ENCODE measurements at places on chromosomes 5 and 9.

DNA sequence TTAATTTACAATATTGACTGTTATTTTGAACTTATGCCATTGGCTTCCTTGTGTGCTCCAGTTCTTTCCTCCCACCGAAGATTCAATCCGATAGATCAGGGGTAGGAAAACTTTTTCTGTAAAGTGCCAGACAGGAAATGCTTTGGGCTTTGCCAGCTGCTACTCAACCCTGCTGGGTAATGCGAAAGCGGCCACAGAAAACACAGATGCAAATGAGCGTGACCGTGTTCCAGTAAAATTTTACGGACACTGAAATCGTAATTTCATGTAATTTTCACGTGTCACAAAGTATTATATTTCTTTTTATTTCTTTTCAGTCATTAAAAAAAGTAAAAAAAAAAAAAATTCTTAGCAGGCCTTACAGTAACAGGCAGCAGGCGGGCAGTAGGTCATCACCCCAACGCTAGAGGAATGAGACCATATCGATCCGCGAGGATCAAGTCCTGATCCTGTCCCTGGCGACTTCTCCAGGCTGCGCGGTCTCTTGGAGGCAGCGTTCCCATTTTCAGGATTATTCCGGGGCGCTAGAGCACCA is 599 bp downstream of the NMRK1 start:
- peak overlapping the region; percentile 80 for H3K4me3 ChIP-seq
- no peaks in the 10 kb centered on the region for H3K27me3 ChIP-seq
- H3K36me3 ChIP-seq, result no peaks in the 10 kb centered on the region
- peak overlapping the region; percentile 81 for H3K27ac ChIP-seq

GRCh38 chr9:127574072-127574993 is 37.7 kb upstream of the STXBP1 start:
- H3K4me1 ChIP-seq, result peaks cover 7% of the 10 kb centered on the region
- H3K4me3 ChIP-seq, result no peak overlapping the region
- no peak overlapping the region for H3K27ac ChIP-seq

GRCh38 chr9:87212605-87213021 is 265.3 kb upstream of the GAS1 start:
- no peaks in the 10 kb centered on the region for H3K36me3 ChIP-seq
- H3K27me3 ChIP-seq, result no peaks in the 10 kb centered on the region

GRCh38 chr5:139882961-139883539 is 87.4 kb downstream of the PSD2 start:
- no peak overlapping the region for H3K4me3 ChIP-seq
- H3K27me3 ChIP-seq, result no peaks in the 10 kb centered on the region
- peaks cover 9% of the 10 kb centered on the region for H3K4me1 ChIP-seq
- no peaks in the 10 kb centered on the region for H3K36me3 ChIP-seq
- DNase-seq, result no peak

DNA sequence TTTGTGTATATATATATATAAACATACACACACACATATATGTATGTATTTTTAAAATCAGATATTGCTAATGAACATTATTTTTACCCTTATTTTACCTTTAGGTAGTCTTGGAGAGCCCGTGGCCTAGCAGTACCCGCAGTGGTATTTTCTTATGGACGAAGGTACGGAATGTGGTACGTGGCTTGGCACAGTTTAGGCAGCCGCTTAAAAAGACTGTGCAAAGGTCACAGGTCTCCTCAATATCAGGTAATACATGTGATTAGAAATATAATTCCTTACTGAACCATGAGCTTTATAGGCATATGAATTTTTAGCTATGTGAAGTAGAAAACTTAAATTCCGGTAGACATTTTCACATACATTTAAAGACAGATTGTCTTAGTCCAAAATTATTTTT is 43.9 kb downstream of the RPS6 start:
- H3K27ac ChIP-seq, result no peak overlapping the region
- DNase-seq, result no peak
- H3K4me1 ChIP-seq, result no peaks in the 10 kb centered on the region
- H3K27me3 ChIP-seq, result no peaks in the 10 kb centered on the region
- no peak overlapping the region for H3K4me3 ChIP-seq

GRCh38 chr9:86902586-86902985 is 44.7 kb downstream of the GAS1 start:
- H3K4me3 ChIP-seq, result peak overlapping the region; percentile 75
- no peak for DNase-seq
- no peak overlapping the region for H3K27ac ChIP-seq
- peaks cover 12% of the 10 kb centered on the region for H3K27me3 ChIP-seq
- peaks cover 9% of the 10 kb centered on the region for H3K4me1 ChIP-seq

DNA sequence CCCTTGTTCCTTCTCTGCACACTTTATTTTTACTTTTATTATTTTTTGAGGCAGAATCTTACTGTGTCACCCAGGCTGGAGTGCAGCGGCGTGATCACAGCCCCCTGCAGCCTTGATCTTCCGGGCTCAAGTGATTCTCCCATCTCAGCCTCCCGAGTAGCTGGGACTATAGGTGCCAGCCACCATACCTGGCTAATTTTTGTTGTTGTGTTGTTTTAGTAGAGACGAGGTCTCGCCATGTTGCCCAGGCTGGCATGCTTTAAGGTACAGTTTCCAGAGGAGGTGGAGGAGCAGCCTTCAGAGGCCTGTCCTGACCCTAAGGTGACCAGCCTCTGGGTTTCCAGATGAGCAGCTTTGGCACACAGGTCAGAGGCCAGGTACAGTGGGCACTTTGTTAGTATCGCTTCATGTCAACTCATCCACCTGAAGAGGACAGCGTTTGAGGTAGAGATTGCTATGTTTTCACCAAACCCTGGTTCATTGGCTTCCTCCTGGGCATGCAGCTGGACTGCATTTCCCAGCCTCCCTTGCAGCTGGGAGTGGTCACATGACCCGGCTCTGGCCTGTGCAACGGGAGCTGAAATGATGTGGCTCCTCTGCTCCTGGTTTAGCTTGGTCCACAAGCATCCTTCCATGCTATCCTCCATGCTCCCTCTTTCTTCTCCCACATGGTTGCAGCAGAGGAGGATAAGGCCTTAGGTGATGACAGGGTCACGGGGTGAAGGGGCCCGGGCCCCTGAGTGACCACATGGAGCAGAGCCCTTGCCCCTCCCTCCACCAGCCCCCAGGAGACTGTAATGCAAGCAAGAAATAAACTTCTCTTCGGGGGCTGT is 139.3 kb upstream of the IER5L start:
- no peak overlapping the region for H3K4me3 ChIP-seq
- no peak overlapping the region for H3K27ac ChIP-seq
- peaks cover 6% of the 10 kb centered on the region for H3K4me1 ChIP-seq

GRCh38 chr9:37382161-37382981 is 40.1 kb upstream of the GRHPR start:
- no peaks in the 10 kb centered on the region for H3K36me3 ChIP-seq
- no peak overlapping the region for H3K27ac ChIP-seq
- DNase-seq, result no peak
- H3K4me3 ChIP-seq, result no peak overlapping the region

DNA sequence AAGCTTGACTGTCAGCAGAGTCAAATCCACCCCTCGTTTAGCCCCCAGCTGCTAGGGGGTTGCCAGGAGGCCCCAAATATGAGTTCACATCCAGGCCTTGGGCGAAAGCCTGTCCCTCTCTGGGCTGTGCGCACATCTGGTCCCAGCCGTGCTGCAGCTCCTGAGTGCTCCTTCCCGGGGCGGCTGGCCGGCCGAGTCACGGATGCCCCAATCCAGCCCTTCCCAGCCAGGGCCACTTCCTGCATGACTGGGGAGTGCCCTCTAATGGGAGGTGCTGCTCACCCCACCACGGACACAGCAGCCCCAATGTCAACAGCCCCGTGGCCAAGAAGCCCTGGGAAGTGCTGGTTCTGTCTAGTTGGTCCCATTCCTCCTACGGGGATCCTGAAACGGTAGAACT is 103.5 kb upstream of the FCN2 start:
- no peaks in the 10 kb centered on the region for H3K27me3 ChIP-seq
- no peaks in the 10 kb centered on the region for H3K4me1 ChIP-seq
- H3K4me3 ChIP-seq, result no peak overlapping the region
- no peak overlapping the region for H3K27ac ChIP-seq

GRCh38 chr9:125142560-125143376 is 560 bp downstream of the SCAI start:
- no peaks in the 10 kb centered on the region for H3K36me3 ChIP-seq
- DNase-seq, result no peak
- H3K27ac ChIP-seq, result peak overlapping the region; percentile 77
- H3K27me3 ChIP-seq, result no peaks in the 10 kb centered on the region

DNA sequence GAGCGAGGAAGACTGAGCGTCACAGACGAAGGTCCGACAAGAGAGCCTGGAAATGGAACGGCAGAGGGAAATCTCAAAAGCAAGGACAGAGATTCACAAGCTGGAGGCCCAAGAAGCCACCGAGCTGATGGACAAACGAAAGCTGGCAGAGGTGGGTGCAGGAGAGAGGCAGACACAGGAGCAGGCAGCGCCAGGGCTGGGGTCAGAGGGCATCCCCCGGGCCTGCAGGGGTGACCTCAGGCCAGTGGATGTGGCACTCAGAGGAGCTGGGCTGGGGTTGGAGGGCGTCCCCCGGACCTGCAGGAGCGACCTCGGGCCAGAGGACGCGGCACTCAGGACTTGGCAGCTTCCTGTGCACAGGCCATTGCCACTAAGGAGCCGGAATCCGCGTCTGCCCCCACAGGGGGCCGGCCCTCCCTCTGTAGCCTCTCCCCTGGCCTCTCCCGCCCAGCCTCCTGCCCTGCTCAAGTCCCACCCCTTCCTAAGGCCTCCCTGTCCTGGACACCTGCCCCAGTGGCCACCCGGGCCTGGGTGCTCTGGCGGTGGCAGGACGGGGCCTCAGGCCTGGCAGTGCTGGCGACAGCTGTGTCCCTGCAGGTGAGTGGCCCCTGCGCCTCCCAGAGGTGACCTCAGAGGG is 40.4 kb downstream of the EXD3 start:
- H3K36me3 ChIP-seq, result no peaks in the 10 kb centered on the region
- H3K27me3 ChIP-seq, result no peaks in the 10 kb centered on the region
- H3K4me3 ChIP-seq, result no peak overlapping the region
- H3K4me1 ChIP-seq, result no peaks in the 10 kb centered on the region

DNA sequence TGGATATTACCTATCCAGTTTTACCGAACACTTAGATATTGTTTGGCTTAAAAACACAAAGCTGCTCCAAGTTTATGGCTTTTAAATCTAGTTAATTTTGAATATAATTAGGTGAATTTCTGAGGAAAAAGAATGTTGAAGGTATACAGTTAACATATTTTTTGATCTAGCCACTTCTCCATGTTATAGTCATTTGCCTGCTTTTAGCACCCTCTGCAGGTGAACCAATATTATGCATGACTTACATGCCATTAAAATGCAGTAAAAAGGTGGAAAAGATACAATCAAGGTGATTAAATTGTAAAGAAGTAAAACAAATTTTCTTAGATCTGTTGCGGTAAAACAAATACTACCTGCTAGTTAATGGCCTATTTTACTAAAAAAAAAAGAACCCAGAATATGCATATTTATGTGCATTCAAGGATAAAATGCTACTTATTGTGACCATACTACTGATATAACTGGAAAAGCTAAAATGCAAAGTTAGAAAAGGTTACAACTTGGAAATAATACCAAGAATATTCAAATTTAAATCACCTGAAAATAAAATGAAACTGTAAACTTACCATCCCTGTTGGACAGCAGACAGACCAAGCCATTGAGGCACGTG is 132.1 kb downstream of the AP3B1 start:
- no peaks in the 10 kb centered on the region for H3K27me3 ChIP-seq
- no peak for DNase-seq
- peaks cover 3% of the 10 kb centered on the region for H3K36me3 ChIP-seq
- no peak overlapping the region for H3K27ac ChIP-seq
- no peak overlapping the region for H3K4me3 ChIP-seq

DNA sequence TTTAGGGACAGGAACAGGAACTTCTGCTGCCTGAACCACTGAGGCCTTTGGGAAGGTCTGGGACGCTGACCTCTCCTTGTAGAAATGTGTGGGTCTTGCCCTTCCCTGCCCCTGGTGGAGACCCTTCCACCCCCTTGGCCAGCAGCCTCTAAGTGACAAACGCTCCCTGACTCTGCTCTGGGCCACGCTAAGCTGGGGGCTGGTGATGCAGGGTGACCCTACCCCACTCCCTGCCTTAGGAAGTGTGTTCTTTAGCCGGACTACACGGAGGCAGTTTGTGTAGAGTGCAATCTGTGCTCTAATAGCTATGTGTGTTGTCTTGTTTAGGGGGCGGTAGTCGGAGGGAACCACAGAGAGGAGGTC is 123.0 kb downstream of the COL23A1 start:
- peaks cover 6% of the 10 kb centered on the region for H3K4me1 ChIP-seq
- DNase-seq, result no peak
- no peak overlapping the region for H3K4me3 ChIP-seq

- no peak for DNase-seq
- H3K36me3 ChIP-seq, result no peaks in the 10 kb centered on the region
- H3K4me1 ChIP-seq, result no peaks in the 10 kb centered on the region
- H3K4me3 ChIP-seq, result no peak overlapping the region
Measured at GRCh38 chr5:93704996-93705395, 36.4 kb downstream of the POU5F2 start.

DNA sequence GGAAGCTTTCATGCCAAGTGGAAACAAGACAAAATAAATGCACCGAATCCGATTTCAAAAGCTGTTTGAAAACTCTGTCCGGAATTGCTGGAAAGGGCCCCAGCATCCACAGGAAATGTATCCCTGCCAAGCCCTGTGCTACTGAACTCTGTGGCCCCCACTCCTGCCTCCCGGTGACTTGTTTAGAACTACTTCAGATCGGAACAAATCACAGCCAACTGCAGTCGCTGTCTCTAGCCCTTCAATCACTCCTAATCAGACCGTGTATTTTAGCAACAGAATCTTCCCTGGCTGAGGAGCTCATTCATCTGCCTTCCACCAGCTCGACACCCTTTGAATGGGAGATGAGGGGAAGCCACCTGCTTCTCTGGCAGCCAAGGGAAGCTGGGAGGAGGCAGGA is 94.1 kb downstream of the KCNIP1 start:
- no peak overlapping the region for H3K27ac ChIP-seq
- H3K4me1 ChIP-seq, result peaks cover 2% of the 10 kb centered on the region
- no peaks in the 10 kb centered on the region for H3K36me3 ChIP-seq

- no peak for DNase-seq
- H3K27me3 ChIP-seq, result no peaks in the 10 kb centered on the region
- H3K4me3 ChIP-seq, result no peak overlapping the region
- H3K4me1 ChIP-seq, result no peaks in the 10 kb centered on the region
Measured at GRCh38 chr5:1860949-1861348, 21.8 kb downstream of the IRX4 start.

DNA sequence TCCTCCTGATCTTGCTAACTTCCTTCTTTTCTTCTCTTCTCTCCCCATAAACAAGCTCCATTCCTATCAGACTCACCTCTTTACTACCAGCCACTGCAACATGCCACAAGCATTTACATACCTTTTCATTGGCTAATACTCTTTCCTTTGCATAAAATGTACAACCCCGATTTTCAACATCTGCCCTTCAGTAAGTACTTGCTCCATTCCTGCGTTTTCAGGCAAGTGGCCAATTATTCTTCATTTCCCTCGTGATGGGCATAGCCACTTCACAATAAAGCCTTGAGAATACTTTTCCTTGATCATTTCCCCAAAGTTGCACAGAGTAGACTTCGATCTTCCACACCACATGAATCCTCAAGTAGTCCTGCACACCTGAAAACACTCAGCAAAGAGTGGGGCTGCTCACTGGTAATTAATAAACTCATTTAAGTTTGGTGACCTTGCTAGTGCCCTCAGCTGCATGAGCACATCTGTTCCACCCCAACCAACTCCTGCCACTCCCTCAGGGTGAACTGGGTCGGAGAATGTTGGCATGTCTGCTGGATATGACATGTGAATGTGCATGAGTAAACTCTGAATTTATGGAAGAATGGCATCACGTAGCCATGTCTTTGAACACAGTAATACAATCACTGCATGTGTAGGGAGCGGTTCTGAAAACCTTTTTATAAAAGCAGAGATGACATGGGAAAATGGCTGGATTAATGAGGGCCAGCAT is 535.8 kb downstream of the SEMA5A start:
- H3K4me3 ChIP-seq, result no peak overlapping the region
- DNase-seq, result no peak
- H3K27ac ChIP-seq, result no peak overlapping the region
- no peaks in the 10 kb centered on the region for H3K27me3 ChIP-seq
